DMS 273 treated with DMSO at 0.1 percent for 48 hours (cell line): ENCODE measurements at places on chromosomes 2 and 18.

DNA sequence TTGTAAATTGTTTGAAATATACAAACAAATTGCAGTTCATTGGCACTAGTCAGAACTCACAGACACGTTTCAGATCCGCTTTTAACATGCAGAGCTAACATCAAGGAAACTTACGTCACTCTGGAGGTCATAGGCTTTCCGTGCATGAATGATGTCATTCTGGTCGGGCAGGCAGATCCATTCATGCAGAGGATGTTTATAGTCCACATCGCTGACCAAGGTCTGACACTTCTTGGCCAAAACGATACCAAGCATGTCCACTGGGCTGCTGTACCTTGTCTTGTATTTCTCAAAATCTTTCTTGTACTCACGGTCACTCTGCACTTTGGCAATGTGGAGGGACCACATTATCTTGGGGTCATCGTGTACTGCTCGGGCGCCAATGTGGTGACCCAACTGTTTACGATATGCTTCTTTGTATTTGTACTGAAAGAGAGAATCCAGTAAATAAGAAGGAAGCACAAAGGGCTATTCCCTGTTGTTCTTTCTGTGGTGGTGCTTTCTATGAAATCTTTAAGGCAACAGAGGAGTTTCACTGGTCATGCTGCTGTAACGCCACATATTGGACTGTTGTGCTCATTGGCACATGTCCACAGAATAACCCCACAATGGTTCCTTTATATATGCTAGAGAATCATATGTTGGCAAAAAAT lies 114.8 kb downstream of the NEB start:
- no peak for DNase-seq

GRCh38 chr2:40409734-40410133 lies 42.2 kb downstream of the SLC8A1 start:
- DNase-seq, result no peak

GRCh38 chr2:239948100-239948881 lies 76.9 kb downstream of the NDUFA10 start:
- no peak for DNase-seq

GRCh38 chr2:151302879-151303278 lies 13.4 kb upstream of the NMI start:
- DNase-seq, result no peak

DNA sequence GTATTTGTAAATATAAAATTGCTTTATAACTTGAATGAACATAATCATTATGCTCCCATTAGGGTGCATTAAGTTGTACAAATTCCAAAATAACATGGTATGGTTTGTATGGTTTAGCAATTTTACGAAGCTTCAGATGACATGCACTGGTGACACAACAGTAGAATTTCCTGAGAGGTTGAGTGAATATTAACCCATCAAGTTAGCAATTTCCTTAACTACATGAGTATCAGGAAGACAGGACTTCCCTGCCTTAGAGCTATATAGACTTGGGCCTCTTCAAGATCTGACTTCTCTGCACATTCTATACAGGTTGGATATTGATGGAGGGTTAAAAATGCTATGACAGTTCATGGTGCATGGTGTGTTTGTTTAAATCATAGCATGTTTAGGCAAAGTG lies 60.2 kb downstream of the ZC3H6 start:
- DNase-seq, result no peak

DNA sequence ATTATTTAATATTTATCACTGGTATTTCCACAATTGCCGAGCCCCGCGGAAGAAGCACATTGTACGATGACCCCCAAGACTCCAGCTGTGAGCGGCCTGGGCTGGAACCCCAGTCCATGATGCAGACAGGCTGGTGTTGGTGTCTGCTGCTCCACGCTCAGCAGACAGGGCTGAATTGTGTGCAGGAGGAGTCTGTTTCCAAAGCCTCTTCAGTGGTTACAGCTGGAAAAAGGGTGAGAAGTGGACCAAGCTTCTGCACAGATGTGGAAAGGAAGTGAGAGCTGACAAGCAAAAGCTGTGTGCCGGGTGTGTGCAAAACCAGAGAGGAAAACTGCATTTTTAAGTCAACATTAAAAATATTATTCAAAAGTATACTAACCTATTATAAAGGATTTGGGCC lies 500.4 kb downstream of the GALR1 start:
- DNase-seq, result no peak

DNA sequence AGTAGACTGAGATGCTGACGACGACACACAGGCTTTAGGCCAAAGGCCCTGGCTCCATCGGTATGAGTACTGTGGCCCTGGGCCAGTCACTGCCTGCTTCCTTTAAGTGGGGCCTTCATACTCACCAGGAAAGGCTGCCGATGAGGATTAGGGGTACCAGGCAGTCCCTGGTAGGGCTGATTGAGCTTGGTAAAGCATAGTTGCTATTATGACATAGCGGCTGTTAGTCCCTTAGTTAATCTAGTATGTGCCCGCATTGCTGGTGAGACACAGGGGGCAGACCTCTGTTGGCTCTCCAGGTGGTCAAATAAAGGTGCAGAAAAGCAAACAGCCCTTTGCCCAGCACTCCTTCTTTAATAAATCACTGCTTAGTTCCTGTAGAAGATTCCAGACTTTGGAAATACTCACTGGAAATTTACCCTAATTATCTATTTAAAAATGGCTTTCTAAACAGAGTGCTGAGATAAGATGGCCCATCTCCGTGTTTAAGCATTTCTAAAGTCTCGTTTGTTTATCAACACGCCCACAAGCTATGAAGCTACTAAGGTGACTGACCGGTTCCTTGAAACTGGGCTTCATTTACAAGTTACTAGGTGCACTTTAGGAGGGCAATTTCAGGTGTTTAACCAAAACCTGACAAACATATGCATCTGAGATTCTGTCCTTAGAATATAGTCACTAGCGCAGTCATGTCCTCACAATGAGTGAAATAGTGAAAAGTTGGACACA lies 8.7 kb upstream of the BIN1 start:
- no peak for DNase-seq

DNA sequence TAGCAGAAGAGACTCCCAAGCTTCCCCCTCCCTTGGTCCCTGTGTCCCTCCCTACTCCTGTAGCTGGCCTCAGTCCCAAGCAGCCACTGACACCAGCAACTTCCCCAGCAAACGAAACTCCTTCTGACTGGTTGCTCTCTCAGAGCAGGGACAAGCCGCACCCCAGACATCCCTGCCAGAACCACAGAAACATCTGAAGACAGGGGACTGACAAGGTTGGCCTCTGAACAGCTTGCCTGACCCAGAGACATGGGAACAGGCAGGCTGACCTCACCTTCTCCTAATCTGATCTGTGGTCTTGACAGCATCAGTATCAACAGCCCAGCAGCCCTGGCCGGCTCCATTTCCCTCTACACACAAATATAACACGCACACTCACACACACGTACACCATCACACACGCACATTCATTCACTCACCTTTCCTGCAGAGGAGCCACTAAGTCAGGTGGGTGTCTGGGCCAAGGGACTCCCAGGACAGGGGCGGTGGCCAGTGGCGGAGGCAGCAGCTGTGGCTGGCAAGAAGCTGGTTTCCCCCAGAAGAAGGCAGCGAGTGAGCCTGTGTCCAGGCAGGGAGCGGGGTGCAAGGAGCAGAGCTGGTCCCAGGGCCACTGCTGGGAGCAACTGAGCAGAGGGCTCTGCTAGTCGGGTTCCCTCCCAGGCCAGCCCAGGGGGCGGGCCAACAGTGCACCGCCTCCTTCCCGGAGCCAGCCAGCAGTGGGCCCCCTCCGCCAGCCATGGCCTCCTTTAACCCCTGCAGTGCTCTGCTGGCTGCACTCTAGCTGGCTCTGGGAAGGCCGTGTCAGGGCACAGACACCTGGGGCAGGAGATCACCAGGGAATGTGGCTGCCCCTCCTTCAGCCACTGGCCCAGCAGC lies 59.1 kb downstream of the TNS1 start:
- DNase-seq, result peak; percentile 36

- DNase-seq, result peak; percentile 8
Observed at GRCh38 chr2:222000326-222000725, 298.5 kb downstream of the PAX3 start.

DNA sequence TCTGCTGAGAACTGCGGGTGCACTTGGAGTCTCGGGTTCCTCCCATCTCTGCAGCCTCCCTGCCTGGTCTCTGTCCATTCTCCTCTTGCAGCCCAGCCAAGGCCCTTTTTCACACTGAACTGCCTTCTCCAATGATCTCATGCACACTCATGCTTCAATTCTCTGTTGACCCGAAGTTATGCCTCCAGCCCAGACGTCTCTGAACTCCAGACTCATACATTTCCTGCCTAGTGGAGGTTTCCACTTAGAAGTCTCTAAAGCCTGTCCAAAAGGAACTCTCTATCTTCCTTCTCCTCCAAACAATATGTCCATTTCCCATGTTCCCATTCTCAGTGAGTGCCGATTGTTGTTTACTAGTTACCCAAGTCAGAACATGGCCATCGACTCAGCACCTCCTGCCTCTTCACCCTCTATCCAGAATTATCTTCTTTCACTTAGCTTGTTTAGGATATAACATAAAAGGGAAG lies 155.2 kb downstream of the IRS1 start:
- no peak for DNase-seq

DNA sequence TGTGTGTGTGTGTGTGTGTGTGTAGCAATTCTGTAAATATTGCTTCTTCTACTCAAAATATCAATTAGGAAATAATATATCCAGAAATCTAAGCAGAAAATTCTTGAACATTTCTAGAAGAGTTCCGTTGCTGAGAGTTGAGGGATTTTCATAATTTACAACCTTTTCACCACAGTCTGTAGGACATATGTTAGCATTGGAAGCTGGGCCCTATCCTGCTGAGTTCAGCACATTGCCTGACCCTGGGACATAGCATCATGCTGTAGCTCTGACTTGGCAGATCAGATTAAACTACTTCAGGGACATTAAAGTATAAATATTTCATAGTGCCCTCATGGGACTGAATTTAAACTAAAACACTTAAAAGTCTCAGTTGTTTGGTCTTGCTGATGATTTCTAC lies 129.2 kb upstream of the KCNH7 start:
- no peak for DNase-seq

- no peak for DNase-seq
Observed at GRCh38 chr2:73291461-73292315, 1.7 kb downstream of the EGR4 start.

- no peak for DNase-seq
Observed at GRCh38 chr2:169108099-169108884, 38.9 kb downstream of the DHRS9 start.

DNA sequence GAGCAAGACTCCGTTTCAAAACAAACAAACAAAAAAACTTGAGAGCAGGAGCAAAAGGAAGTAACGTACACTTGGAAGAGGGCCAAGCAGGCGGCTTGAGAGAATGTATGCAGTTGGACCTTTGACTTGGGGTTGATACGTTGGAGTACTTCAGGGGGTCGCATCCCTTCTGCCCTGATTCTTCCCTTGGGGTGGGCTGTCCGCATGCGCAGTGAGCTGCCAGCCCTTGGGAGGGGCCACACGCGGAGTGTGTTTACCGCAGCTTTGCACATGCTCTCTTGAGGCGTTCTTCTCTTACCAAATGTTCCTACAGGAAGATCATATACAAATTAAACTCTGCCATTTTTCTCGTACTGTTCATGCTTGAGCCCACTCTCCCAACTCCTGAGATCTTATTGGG lies 38.1 kb upstream of the SOCS6 start:
- DNase-seq, result no peak

- DNase-seq, result no peak
Observed at GRCh38 chr2:14743861-14744260, 111.3 kb downstream of the LRATD1 start.

DNA sequence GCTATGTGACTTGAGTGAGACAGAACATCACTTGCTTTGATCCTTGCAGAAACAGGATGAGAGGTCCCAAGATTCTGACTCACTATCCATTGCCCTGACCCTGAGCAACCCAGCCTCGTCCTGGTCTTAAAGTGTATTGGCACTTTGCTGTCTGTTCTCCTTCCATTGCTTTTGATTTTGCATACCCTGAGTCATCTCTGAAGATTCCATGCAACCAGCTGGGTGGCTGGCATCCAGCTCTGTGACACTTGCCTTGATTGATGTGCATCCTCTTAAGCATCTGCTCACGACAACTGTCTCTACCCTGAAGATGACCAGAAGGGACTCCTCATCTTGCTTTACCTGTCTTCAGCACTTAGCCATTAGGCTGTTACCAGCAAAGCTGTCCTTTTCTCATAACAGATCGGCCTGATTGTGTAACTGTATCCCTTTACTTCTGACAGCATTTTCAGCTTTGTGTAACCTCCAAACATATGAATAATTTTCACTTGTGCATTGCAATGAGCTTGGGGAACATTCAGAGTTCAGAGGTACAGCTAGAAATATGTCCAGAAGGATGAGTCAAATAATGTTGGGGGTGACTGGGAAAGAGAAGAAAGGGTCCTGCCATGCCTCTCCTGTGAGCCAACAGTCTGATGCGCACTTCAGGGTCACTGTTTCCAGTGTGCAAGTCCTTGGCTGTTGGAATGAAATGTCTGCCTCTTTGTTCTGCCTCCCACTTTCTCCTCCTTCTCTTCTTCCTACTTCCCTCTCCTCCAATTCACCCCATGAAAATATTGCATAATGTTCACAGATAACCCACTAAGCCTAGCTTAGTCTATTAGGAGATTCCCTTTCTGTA lies 249.7 kb upstream of the OSR1 start:
- DNase-seq, result no peak

DNA sequence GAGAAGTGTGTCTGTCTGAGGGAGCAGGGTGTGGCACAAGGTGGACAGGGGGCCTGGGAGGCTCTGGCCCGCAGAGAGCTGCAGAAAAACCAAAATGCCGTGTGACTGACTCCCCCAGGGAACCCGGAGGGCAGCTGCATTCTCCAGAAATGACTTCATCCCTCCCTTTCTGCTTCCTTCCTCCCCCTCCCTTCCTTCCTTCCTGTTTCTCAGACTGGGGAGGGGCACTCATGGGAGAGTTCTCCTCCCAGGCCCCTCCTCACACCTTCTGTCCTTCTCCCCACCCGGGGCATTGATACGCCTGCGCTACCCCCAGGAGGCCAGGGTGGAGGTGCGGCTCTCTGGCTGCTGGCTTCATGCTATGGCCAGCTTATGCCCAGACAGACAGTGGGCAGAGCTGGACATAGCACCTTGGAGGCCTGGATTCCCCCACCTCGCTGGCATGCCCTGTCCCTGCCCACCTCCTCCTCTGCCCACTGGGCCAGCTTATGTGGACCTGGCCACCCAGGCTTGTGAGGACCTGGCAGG lies 8.2 kb upstream of the GPR17 start:
- no peak for DNase-seq

- DNase-seq, result peak; percentile 53
Observed at GRCh38 chr18:9683418-9684396, 24.4 kb upstream of the RAB31 start.

DNA sequence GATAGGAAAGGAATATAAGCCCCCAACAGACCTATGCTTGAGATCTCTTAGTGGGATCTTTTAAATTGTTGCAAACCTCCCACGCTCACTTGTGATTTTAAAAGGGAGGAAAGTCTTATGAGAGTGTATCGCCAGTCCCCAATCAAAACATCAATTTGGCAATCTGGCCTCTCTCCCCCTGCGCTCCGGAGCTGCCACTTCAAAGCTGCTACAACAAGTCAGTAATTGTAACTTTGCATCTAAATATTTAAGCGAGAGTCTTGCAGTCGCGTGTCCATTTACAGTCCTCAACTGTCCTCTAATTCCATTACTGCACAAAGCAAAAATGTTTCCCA lies 8.4 kb downstream of the PAX3 start:
- no peak for DNase-seq
